ENCODE measurements at places on chromosomes 5 and 9. TPM values are rescaled to one million over a fixed set of nuclear protein-coding genes. Genes with fewer than 3 reads are reported as not detected.

OBP2B gene
- not detected for total RNA-seq

GRCh38 chr9:21936161-21936560 is 58.0 kb downstream of the CDKN2A start:
- H3K36me3 ChIP-seq: no peaks in the 10 kb centered on the region
- H3K4me1 ChIP-seq: no peaks in the 10 kb centered on the region
- H3K27ac ChIP-seq: no peak overlapping the region

DNA sequence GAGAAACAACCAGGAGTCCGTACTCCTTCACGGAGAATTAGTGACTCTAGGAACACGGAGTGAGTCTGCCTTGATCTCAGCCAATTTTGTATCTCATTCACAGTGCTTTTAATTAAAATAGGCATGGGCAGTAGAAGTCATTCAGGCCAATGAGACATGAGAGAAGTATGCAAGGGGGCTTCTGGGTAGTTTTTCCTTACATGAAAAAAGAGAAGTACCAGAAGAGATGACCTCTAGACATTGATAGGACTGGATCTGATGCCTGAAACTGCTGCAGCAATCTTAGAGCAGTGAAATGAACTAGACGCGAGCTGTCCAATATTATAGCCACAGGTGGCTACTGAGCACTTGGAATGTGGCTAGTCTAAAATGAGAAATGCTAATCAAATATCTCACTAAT is 187.7 kb upstream of the TLE4 start:
- H3K4me1 ChIP-seq: no peaks in the 10 kb centered on the region
- DNase-seq: no peak
- no peak overlapping the region for H3K27ac ChIP-seq
- no peaks in the 10 kb centered on the region for H3K36me3 ChIP-seq
- H3K27me3 ChIP-seq: no peaks in the 10 kb centered on the region
- no peak overlapping the region for H3K4me3 ChIP-seq

- no peaks in the 10 kb centered on the region for H3K4me1 ChIP-seq
- no peak overlapping the region for H3K27ac ChIP-seq
- peaks cover 47% of the 10 kb centered on the region for H3K27me3 ChIP-seq
- no peaks in the 10 kb centered on the region for H3K36me3 ChIP-seq
- no peak overlapping the region for H3K4me3 ChIP-seq
Measured at GRCh38 chr9:135093111-135093510, 5.6 kb downstream of the OLFM1 start.

DNA sequence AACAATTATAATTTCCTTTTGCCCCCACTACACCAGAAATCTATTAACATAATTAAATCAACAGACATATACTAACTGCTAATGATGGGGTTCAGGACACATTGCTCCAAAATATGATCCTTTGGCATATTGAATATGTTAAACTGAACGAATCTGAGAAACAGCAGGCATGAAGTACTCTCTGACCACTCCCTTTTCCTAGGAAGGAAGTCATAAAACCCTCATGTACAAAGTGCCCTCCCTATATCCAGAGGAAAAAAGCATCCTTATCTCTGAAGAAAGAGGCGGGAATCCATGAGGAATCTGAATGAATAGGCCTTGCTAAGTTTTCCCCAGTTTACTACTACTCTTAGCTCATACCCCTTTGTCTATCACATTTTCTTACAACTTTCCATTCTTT is 67.9 kb downstream of the ADAMTS6 start:
- DNase-seq: no peak
- peaks cover 5% of the 10 kb centered on the region for H3K27me3 ChIP-seq
- no peaks in the 10 kb centered on the region for H3K4me1 ChIP-seq
- H3K4me3 ChIP-seq: no peak overlapping the region
- no peaks in the 10 kb centered on the region for H3K36me3 ChIP-seq
- no peak overlapping the region for H3K27ac ChIP-seq

DNA sequence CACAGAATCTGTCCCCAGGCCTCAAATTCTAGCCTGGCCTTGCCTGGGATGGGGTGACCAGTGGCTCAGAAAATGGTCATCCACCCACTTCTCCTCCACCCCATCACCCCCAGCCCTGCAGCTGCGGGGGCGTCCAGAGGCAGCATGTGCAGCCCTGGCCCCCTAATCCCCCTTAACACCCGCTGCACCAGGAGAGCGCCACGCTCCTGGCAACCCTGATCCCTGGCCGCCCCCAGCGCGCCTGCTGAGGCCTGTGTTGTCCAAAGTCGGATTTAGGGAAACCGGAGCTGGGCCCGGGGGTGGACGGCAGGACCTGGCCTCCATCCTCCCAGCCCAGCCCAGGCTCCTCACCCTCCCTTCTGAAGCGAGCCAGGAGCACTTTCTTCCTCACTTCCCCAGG is 22.0 kb downstream of the NR5A1 start:
- no peak for DNase-seq
- H3K36me3 ChIP-seq: no peaks in the 10 kb centered on the region

DNA sequence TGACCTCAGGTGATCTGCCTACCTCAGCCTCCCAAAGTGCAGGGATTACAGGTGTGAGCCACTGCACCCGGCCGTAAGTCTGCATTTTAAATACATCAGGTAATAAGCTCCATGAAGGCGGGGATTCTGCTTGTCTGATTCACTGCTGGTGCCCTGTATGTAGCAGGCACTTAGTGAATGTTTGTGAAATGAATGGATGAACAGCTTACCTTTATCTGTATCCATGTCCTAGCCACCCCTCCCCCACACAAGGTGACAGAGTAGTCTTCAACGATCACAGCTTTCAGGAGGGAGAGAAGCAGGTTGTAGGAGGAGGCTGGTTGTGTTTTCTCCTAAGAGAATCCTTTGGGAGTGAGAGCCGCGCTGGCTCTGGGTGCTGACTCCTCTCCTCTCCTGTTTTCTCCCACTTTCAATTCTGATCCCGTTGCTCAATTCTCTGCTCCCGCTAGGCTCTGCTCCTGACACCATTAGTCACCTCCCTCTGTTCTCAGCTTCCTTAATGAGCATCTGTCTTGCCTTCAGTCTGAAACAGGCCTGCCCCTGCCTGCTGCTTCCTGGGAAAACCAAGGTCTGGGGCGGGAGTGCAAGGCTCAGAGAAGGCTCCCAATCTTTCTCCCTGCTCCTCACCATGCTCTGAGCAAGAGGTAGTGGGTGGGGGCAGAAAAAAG is 88.8 kb upstream of the CTNNA1 start:
- no peak for DNase-seq
- H3K4me3 ChIP-seq: no peak overlapping the region
- H3K27ac ChIP-seq: no peak overlapping the region
- peaks cover 8% of the 10 kb centered on the region for H3K27me3 ChIP-seq
- peaks cover 19% of the 10 kb centered on the region for H3K4me1 ChIP-seq
